ENCODE measurements at places on chromosomes 12 and 14.

- no peak for DNase-seq
These were observed 910.4 kb downstream of the VRK1 start for GRCh38 chr14:97707603-97708002.

DNA sequence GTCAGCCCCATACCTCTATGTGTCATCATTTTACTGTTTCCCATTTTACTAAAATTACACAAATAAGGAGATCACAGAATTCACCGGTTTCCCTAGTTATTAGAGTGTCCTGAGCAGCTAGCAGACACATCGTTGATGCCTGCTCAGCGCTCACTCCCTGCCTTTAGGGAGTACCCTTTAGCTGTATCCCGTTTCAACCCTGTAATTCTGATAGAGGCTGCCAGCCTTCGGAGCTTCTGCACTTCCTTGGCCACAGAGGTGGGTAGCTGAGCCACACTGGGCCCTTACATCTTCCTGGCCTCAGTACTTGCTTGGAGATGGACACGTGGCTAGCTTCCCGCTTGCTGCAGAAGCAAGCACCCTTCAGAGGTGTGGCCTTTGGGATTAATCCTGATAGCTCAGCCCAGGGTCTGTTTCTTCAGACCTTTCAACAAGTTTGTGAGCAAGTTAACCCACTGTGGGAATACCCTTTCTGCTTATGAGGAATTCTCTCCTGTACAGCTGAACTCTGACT, 14.3 kb upstream of the FBXW8 start:
- no peak for DNase-seq

- no peak for DNase-seq
These were observed 105.3 kb upstream of the TBX3 start for GRCh38 chr12:114789276-114789675.

DNA sequence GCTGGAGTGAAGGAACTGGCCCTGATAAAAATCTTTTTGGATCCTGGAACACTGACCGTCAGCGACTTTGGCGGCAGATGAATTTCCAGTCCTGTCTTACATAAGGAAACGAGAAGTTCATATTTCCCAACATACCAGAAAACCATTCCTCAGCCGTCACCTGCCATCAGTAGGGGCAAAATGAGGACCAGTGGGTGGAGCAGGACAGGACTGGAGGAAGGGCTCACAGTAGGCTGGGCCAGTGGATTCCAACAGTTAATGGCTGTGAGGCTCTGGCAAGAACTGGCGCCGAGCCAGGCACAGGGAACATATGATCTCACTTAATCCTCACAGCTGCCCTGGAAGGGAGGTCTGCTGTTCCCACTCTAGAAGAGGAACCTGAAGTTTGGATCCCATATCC, 67.2 kb upstream of the FAM181A start:
- no peak for DNase-seq

DNA sequence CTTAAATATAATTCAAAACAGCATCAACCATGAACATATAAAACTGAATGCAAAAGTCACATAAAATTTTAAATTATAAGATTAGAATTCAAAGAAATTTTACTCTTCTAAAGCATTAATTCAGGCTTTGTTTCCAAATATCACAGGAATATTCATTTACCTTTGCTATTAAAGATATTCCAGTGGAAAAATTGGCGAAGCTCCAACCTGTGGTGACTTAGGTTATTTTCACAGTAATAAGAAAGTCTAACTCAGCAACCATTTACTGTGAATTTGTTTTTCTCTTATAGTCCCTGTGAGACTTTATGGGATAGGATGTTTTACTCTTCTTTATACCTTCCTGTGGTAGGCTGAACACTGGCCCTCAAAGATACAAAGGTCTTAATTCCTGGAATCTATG, 3.2 kb downstream of the WDR89 start:
- DNase-seq: no peak

Measured in cortex of kidney (tissue), 1 donor.